ENCODE measurements at places on chromosomes 7 and 10.

DNA sequence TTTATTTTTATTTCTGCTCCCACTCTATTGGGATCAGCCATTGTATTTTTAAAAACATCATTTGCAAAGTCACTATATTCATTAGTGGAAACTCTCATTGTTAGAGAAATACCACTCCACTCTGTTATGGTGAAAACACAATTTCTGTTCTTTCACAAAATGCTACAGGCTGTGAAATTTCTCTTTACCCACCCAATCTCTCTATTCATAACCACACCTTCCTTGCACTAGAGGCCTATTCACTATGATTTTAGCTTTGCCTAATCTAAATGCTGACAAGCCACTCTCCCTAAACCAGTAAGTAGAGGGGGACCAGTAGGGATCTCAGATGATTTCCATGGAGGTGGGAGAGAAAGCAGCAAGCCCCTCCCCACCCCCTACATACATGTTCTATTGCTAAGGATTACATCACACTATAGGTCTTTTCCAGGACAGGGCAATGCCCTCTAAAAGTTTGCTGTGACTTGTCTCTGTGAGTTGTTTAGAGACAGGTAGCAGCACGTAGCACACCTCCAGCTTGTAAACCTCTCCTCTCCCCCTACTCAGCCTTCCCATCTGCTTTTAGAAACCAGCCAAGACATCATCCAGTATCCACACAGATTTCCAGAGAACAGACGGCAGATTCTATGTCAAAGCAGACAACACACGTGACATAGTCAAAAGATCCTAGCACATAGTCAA, 58.3 kb upstream of the PPP1R3C start:
- DNase-seq = no peak

DNA sequence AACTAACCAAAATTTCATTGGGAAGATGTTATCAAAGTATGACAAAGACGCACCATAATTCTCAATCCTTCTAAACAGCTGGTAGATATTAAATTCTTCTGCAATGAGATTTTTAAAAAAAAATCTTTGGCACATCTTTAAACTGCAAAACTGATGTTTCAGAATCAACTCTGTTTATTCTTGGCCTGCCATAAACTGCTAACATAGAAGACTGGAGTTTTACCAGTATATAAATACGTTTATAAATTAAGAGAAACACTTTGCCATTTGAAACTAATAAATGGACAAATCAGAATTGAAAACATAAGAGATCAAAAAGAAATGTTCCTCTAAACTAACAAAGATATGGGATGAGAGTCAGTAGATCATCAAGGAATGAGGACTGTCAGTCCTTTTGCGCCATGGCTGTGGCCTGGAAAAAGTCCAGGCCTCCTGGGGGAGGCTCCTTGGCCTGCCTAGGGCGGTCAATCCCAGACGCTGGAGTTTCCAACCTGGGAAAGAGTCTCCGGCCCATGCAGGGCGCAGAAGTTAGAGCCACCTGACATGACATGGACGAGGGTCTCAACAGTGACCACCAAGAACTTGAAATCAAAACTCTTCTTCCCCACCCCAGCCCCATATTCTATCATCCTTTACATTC, 34.2 kb upstream of the NEBL start:
- no peak for DNase-seq

GRCh38 chr7:126755381-126755780, 497.4 kb downstream of the GRM8 start:
- DNase-seq = no peak

DNA sequence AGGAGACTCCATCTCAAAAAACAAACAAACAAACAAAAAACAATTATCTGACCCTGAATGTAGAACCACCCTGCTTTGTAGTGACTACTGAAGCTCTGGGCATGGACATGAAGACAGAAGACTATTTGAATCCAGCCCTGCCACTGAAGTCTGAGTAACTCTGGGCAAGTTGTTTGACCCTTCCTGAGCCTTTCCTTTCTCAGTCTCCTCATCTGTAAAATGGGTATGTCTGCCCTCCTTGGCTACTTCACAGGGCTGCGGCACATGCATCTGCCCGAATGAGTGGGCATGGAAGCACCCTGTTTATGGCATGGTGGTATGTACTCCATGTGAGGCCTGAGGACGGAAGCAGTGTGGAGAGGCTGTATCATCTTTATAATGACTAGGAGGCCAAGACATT, 22.2 kb upstream of the MALSU1 start:
- no peak for DNase-seq

- no peak for DNase-seq
Measured at GRCh38 chr7:37643876-37644275, 39.7 kb upstream of the GPR141 start.

Data from stimulated activated CD4-positive, alpha-beta T cell treated with anti-CD3 and anti-CD28 coated beads, Interleukin-1b, Interleukin-23, amount 100 ng/mL, for 4 hours (primary cell).